Astrocyte of the hippocampus (primary cell): ENCODE measurements at places on chromosomes 16 and 17.
A peak's percentile ranks its signal among the peaks of the same experiment; 100 is the strongest.

- DNase-seq = no peak
Observed at GRCh38 chr16:55571-56136, 2.0 kb downstream of the SNRNP25 start.

DNA sequence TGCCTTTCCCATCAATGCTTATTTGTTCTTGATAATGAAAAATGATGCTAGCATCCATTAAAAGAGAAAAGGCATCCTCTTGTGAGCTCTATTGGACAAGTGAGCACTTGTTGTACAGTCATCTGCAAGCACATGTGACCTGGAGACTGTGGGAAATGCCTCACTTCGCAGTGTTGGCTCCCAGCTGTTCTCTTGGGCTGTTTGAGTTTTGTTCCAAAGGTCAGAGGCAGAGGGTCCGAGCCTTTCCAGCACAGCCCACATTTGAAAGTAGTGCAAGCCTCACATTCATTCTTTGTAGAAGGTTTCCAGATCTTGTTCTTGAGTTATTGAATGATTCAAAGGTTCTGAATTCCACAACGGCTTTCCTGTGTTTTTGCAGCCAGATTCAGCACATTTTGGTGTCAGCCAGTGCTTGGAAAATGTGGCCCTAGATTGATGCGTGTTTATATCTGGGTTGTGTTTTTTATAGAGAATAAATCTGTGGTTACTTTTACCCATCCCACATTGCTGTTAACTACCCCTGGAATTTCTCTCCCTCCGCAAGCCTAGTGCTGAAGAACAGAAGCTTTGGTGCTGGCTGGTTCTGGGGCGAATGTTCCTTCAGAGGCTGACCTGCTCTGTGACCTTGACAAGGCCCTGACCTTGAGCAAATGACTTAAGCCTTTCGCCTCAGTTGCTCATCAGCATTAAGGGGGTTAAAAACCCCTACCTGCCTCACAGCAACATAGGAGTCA is 49.8 kb downstream of the CDH1 start:
- peak; percentile 84 for DNase-seq

- DNase-seq = peak; percentile 52
Observed at GRCh38 chr16:71537643-71538042, 11.4 kb downstream of the CHST4 start.

- DNase-seq = no peak
Observed at GRCh38 chr16:57522960-57523359, 13.4 kb downstream of the CCDC102A start.

DNA sequence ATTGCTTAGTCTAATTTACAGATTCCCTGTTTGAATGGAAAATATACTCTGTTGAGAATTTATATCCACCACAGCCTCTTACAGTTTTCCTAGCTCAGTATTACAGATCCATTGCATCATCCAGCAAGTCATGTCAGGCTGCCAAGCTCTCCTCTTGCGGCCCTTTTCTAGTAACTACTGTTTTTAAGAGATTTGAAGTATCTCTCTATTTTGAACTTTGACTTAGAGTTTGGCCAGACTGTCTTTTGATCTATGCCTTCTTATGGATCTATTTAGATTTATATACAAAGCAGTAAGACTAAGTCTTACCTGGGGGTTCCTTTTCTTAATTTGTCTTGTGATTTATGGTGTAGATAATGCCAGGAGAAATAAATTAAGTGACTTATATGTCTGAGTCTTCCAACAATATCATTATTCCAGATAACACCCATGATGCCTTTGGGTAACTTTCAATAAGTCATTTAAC is 53.1 kb upstream of the ABCC11 start:
- peak; percentile 36 for DNase-seq

DNA sequence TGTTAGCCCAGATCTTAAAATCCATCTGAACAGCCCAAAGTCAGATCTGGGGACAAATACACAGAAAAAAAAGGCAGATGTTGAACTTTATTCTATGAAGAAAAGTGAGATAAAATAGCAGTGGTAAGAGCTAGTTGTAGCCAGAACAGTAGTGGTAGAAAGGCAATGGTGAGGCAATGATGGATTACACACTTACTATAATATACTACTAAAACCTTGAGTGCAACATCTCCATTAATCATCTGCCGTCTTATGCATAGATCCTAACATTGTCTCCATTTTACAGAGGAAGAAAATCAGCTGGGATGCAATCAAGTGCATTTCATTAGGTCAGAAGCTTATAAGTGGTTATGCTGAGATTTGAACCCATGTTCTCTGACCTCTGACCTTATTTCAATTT is 699.6 kb downstream of the CDH11 start:
- no peak for DNase-seq
